ENCODE measurements at places on chromosomes 2 and 18.
A peak's percentile ranks its signal among the peaks of the same experiment; 100 is the strongest.

GRCh38 chr2:165787334-165787733 is 6.7 kb downstream of the GALNT3 start:
- DNase-seq = no peak

DNA sequence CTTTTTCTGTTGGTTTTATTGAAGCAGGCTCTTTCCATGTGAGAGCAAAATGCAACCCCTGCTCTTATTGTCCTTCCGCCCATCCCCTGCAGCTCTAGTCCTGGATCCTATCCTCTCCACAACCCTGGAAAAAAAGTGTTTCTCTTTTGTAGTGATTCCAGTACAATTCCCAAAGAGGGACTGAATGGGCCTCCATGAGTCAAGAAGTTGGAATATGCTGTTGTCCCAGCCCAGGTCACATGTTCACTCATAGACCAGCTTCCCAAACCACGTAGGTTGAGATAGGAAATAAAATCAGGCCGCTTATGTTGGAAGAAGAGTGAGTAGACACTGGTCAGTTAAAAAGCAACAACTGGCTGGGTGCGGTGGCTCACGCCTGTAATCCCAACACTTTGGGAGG is 39.4 kb downstream of the CPO start:
- no peak for DNase-seq

- no peak for DNase-seq
Observed at GRCh38 chr2:228630786-228631185, 449.3 kb upstream of the SPHKAP start.

DNA sequence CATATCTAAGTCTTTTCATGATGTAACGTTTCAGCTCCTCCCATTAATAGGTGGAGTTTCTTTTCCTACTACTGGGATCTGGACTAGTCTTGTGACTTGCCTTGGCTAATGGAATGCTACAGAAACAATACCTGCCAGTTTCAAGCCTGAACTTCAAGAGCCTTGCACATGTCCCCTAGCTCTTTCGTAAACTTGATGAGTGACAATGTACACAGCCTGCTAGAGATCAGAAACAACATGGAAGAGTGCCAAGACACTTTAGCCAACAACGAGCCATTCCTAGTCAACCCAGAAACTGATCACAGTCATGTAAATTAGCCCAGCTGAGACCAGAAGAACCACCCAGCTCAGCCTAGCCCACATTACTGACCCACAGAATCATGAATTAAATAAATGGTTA is 24.8 kb upstream of the STK39 start:
- no peak for DNase-seq

DNA sequence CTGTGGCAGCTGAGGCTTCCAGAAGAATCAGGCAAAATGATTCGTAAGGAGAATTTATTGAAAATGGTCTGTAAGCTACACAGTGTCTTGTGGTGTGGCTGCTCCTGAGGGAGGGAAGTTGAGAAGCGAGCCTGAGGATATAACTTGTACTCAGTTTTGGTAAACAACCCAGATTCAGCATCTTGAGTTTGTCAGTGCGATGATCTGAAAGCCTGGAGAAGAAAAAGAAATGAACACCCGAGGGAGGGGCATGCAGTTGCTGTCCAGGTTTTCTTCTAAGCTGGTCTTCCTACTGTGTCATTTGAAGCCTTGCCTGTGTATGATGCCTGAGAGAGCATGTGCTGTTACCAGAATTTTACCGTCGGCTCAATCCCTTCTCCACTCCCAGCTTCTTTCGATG is 87.3 kb downstream of the MAPK4 start:
- no peak for DNase-seq

DNA sequence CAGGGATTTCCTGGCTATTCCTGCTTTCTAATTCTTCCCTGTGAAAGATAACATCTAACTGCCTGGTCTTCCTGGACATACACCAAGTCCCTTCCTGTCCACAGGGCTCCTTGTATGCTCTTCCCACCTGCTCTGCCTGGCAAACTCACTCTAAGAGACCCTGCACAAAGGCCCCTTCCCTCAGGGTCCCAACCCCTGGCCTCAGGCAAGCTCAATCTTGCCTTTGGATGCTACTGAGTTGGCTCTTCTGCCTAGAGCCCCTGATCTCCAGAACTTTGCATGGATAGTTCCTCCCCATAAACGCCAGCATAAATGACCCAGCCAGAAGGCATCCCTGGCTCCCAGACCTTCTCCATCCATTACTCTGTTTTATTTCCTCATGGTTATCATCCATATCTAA is 98.3 kb upstream of the OTOS start:
- DNase-seq = no peak

DNA sequence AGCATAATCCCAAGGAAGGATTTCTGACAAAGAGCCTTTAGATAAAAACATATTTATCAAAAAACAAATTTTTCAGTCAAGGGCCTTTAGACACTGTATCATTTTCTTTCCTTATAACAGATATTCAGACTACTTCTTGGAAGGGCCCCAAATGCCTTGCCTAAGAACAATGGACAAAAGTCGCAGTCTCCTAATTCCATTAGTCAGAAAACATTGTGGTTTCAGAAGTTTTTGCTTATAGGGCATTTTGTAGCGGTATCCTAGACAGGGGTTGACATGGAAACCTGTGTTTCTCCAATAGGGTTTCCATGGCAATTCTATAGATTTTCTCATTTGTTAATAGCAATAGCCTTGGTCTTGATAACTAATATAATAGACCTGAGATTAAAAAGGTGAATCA is 36.7 kb upstream of the AGPS start:
- no peak for DNase-seq

DNA sequence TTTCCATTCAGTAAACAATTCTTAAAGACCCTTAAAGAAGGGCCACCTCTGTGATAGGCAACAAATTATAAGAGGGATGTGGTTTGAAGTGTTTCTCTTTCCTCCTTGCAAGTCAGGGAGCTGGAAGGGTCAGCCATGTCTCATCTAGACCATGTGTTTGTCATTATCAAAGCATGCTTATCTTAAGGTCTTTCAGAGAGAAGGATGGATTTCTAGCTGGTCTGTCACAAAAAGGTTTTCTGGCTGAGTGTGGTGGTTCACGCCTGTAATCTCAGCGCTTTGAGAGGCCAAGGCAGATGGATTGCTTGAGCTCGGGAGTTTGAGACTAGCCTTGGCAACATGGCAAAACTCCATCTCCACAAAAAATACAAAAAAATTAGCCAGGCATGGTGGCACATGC is 59.2 kb upstream of the PEX13 start:
- DNase-seq = no peak

DNA sequence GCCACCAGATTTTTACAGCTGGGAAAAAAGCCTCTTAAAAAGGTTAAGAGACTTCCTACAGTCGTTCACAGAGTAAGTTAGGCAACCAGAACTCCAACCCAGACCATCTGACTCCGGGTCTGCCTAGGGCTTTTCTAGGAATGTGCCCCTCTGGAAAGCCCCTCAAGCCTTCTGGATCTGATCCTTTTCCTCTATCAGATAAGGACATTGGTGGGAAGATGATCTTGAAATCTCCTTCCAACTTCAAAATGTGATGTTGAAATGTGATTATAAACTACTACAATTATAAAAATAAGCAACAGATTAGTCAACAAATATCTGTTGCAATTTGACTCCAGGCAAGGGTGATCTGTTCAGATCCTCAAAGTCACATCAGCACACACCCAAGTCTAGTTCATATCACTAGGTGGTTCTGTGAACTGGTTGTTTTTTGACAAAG is 270.4 kb downstream of the ARHGAP15 start:
- no peak for DNase-seq

DNA sequence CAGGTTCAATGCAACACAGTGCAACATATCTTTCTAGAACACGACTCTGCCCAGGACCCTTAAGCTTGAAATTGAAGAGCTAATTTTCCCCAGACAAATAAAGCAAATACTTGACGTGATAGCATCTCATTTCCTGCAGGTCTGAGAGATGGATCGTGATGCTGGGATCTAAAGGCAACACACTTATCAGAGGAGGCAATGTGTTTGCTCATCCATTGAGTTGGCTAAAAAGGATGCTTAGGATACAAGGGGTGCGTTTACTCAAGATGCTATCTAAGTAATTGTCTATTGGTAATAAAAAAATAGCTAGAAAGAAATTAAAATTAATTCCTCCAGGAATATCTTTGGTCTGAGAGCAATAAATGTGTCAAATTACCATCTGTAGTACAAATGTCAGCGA is 129.0 kb downstream of the SOCS6 start:
- no peak for DNase-seq

- DNase-seq = no peak
Observed at GRCh38 chr2:47486841-47487497, 84.0 kb downstream of the MSH2 start.

GRCh38 chr18:31072175-31072574 is 29.6 kb upstream of the DSC3 start:
- DNase-seq = no peak

- DNase-seq = no peak
Observed at GRCh38 chr18:21457179-21457535, 143.3 kb downstream of the ESCO1 start.

DNA sequence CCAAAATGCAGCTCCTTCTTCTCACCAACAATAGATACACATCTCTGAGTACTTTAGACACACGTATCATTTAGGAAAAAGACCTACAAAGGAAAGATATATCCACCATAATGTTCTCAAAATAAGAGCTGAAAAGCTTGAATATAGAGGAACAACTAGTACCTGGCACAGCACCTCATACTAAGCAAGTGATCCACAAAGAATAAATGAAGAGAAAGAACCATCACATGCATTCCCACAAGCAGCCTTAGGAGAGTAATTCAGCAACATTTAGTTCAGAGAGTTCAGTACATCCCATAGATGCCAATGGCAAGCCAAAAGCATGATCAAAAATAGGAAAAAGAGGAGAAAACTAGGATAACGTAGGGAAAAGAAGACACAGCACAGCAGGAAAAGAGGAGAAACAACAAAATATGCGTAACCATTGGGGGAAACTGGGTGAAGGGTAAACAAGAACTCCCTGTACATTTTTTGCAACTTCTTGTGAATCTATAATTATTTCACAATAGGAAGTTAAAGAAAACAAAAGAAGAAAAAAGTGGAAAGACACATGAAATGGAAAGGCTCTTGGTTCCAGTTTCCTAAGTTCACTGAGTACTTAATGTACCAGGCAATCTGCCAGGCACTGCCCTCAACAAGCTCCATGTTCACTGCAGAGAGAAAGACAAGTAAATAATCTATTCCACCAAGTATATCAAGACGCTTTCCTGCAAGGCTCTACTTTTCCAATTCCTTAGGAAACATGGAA is 22.3 kb downstream of the CLASP1 start:
- DNase-seq = no peak

- no peak for DNase-seq
Observed at GRCh38 chr2:26660363-26660962, 19.3 kb upstream of the CIB4 start.

GRCh38 chr18:62370366-62370765 is 45.3 kb downstream of the TNFRSF11A start:
- DNase-seq = no peak

DNA sequence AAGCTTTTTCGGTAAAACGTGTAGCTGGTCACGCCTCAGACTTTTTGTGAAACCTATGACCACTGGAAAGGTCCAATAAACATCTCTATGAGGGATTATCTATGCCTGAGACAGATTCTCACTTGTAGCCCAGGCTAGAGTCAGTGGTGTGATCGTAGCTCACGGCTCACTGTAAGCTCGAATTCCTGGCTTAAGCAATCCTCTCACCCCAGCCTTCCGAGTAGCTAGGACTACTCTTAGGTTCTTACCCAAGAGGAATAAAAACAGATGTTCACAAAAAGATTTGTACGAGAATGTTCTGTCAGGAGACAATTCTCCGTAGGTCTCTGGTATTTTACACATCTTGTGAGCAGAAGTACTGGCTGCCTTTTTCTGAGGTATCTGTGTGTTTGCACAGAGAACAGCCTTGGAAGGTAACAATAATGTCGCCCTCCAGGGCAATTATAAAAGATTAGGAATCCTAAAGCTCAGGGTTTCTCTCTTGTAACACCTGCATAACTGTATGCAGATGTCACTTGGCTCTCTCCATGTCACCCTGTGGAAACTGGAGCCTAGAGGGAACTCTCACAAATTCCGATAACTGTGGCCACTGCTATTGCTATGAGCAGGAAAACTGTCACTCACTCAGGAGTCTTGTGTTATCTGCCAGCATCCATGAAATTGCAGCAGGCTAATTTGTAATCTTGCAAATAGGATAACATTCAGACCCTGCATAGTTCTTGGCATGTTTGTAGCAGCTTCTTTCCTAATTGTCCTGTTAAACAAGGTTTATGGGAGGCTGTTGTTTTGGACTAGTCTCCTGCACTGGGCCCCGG is 25.5 kb upstream of the RALBP1 start:
- no peak for DNase-seq

DNA sequence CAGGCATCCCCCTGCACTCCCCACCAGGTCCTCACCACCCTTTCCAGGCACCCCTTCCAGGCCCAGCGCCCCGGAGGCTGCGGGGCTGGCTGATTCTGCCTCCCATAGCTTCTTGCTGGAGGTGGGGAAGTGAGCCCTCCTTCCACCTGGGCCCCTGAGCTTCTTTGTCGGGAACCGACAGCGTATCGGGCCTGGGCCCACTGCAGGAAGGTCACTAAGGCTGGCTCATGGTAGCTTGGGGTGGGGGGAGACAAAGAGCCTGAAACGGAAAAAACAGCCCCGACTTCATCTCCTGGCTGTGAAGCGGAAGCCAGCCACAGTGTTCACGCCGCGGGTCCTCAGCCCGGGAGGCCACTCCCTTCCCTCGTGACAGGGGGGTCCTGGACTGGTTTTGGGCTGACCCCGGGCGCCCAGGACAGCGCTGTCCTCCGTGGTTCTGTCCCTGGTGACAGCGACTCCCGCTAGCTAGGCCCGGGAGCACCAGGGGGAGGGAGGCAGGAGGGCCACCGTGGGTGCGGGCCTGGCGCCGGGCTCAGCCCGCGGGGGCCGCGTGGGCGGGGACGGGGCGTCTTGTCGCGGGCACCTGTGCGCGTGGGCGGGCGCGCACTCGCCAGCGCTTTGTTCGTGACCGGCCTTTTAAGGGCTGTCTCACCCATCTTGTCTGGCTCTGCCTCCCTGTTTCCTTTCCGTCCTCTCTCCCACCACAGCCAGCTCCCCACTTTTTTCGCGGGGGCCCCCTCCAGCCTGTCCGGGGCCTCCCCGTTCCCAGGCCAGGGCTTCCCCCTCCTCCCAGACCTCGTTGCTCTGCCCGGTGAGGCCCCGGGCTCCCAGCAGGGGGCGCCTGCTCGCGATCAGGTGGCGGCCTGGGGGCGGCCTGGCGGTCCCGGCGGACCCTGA is 64.9 kb downstream of the DNMT3A start:
- DNase-seq = peak; percentile 64

GRCh38 chr2:196750291-196750923 is 49.1 kb downstream of the GTF3C3 start:
- DNase-seq = no peak

GRCh38 chr2:62565309-62565908 is 59.4 kb upstream of the TMEM17 start:
- DNase-seq = no peak

DNA sequence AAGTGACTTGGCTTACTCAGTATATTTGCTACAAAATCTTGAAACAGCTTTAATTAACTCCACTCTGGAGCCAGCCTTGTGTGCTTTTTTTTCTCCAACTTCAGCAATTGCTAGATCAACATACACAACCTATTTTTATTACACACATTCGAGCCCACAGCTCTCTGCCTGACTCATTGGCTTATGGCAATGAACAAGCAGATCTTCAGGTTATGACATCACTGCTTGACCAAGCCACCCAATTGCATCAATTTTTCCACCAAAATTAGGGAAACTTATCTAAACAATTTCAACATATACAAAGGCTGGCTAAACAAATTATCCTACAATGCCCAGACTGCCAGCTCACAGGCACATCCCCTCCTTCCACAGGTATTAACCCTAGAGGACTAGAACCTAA is 39.6 kb upstream of the PDK1 start:
- no peak for DNase-seq

GRCh38 chr2:121149384-121149783 is 135.6 kb downstream of the TFCP2L1 start:
- DNase-seq = no peak

Data from activated T-cell treated with anti-CD3 and anti-CD28 coated beads for 1 hour (primary cell).